ENCODE measurements at places on chromosomes 3 and 15.

DNA sequence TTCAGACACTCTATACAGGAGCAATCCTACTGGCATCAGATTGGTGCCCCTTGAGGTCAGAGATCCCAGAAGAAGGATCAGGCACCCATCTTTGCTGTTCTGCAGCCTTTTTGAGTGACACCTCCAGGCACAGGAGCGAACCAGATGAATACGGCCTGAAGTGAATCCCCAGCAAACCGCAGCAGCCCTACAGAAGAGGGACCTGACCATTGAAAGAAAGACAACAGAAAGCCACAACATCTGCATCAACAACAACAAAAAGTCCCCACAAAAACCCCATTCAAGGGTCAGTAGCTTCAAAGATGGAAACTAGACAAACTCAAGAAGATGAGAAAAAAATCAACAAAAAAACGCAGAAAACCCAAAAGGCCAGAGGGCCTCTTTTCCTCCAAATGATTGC, 130.4 kb downstream of the PPM1L start:
- no peak for DNase-seq

GRCh38 chr3:150544726-150545125, 1.6 kb downstream of the SERP1 start:
- DNase-seq = no peak

- DNase-seq = peak; percentile 87
Measured at GRCh38 chr3:126180477-126181397, at the start of gene ALDH1L1. TSS of gene ALDH1L1 (minus strand) at chr3:126180586. CDS start at chr3:126160979, 19,607 bp downstream.

DNA sequence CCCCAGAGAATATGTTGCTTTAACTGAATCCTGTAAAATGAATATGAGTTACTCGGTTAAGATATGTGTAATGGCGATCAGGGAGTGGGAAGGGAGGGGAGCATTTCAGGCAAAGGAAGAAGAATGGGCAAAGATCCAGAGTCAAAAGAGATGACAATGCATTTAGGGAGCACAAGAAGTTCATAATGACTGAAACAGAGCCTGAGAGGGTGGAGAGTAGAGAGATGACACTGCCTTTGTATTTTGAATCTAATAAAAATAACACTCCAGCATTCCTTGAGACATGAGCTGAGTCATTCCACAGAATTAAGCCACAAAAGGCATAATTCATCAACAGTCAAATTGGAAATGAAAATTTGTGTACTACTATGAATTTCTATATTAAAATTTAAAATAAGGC, 105.3 kb upstream of the PEX5L start:
- DNase-seq = no peak

- no peak for DNase-seq
Measured at GRCh38 chr15:93997071-93997658, 234.2 kb upstream of the MCTP2 start.

DNA sequence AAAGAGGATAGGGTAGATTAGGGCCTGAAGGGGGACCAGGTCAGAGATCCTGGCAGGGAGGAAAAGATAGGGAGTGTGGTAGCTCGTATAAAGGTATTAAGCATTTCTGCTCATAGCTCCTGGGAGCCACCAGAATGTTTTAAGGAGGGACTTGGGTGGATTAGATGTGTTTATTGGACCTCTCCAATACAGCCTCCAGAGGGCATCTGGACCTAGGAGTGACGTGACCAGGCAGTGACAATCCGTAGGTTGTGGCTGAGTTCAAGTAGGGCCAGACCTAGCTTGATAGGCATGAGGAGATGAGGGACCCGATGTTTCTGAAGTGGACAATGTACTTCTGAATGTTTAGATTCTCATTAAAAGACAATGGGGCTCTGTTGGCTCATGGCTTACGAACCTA, 435.2 kb downstream of the MCTP2 start:
- no peak for DNase-seq

DNA sequence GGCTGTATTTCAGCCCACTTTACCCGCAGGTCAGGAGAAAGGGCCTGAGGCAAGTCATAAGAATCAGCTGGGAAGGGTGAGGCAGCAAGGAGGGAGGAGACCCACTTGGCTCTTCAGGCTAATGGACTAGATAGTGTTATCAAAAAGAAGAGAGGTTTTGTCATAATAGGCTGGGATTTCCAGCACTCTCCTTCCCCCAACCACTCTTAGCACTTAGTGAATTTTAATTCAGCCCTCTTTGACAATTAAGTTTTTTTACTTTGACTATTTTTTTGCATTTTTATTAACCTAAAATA, 771 bp downstream of the MPI start:
- DNase-seq = no peak

- no peak for DNase-seq
Measured at GRCh38 chr3:11764931-11765363, 81.7 kb downstream of the TAMM41 start.

GRCh38 chr3:56123487-56123886, 344.8 kb downstream of the ERC2 start:
- DNase-seq = no peak

DNA sequence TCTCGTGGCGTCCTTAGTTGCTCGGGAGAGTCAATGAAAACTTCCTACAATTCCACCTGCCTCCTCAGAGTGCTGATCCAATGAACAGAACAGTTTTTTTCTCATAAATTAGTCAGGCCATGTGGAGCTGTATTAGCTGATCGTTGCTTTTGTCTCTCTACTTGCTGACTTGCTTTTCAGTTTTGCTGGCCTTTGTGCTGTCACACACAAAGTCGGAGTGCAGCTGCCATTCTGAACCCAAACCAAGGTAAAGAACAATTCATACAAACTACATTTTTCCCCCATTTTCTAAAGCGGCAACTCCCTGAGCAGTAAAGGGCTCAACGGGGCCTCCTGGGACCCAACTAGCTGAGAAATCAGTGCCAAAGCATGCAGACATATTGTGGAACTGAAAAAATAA, 43.1 kb downstream of the MEIS2 start:
- DNase-seq = no peak

DNA sequence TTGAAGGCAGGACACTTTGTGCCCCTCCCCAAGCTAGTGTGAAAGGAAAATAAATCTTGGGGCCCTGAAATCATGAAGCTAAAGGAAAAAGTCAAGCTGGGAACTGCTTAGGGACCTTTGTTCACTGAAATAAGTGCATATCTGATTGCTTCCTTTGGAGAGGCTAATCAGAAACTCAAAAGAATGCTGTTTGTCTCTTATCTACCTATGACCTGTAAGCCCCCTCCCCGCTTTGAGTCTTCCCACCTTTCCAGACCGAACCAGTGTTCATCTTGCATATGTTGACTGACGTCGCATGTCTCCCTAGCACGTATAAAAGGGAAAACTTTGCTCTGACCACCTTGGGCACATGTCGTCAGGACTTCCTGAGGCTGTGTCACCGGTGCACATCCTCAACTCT, 53.1 kb downstream of the SLC30A4 start:
- DNase-seq = no peak

DNA sequence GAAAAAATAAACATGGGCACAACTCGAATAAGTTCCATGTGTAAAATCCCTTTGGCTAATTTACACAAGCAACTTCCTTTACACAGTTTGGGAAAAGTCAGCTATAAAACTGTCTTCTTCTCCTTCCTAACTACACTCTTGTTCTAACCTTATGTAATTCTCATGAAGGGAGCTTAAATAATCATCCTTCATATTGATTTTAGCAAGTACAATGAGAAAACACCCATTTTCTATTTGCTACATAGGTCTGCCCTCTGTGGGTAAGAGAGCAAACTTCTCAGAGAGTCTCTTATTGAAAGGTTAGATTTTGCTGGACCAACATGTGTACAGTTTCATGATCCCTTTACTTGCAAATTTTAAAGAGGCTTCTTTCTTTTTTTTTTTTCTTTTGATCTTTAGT, 398.5 kb downstream of the ROBO1 start:
- DNase-seq = no peak

- no peak for DNase-seq
Measured at GRCh38 chr15:100598655-100599054, 3.3 kb downstream of the LINS1 start.

DNA sequence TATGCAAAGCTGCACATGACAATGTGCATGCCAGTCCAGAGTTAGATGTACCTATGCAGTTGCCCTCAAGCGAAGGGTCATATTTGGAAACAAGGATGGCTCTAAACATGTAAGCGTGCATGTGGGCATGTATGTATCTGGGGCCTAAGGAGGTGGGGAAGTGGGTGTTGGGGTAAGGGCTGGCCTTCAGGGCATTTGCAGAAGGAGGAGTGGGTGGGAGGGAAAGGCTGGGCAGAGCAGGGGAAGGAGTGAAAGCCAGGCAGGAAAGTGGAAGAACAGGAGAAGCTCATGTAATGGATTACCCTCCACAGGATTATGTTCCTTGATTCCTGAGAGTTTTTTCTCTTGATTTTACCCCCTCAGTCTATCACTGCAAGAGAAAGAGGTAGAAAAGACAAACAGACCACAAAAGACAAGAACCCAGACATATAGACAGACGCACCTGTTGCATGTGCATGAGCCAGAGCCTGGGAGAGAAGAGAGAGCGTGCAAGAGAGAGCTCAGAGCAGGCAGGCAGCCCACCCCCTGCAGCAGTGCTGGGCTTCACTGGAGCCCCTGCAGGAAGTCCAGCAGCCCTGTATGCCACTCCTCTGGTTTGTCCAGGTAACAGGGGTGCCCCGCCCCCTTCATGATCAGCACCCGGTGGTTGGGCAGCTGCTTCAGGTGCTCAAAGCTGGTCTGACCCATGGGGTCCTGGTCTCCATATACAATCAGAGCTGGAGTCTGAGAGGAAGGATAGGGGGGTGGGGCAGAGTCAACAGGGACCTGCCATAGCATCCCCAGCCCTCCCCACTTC, 1.8 kb upstream of the PCBP4 start:
- no peak for DNase-seq

DNA sequence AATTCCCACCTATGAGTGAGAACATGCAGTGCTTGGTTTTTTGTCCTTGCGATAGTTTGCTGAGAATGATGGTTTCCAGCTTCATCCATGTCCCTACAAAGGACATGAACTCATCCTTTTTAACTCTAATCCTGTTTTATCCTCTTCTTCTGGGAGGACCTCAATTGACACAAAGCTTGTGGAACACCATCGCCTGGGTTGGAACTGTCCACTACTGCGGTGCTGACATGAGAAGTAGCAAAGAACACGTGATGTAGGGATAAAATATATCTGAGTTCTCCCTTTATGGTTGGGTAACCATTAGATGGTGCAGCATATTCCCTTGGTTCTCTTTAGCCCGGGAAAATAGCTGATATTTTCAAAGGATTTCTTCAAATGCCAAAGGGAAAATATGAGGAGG, 105.3 kb upstream of the TOPAZ1 start:
- DNase-seq = no peak

DNA sequence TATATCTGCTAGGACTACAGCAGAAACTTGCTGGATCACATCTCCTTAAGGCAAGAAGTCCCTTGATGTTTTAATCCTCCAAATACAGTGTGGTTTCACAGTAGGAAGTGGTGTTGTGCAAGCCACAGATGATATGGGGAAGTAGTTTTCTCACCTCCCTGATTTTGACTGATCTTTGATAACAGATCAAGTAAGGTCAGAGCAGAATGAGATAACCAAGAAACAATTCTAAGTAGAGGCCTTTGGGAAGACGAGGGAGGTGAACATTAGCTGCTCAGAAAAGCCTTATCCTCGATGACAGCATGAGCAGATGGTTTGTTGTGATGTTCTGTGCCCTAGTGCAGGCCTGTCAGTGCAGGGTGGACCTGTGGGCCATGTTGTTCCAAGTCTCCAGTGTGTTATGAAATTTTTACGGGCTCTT, 61.3 kb downstream of the RIOX2 start:
- no peak for DNase-seq

DNA sequence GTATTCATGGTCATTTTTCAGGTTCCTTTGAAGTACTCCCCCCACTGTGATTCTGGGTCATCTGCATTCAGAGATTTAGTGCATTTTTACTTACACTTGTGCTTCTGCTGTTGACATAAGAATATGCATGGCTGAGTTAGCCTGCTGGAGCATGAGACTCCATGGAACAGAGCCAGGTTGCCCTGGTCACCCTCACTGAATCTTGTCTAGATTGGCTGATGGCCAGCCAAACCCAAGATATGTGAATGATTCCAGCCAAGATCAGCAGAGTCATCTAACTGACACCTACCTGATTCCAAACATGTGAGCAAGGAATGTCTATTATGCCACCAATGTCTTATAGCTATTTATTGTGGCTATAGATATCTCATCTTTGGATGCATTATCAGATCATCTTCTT, 25.1 kb downstream of the DTWD1 start:
- DNase-seq = no peak

DNA sequence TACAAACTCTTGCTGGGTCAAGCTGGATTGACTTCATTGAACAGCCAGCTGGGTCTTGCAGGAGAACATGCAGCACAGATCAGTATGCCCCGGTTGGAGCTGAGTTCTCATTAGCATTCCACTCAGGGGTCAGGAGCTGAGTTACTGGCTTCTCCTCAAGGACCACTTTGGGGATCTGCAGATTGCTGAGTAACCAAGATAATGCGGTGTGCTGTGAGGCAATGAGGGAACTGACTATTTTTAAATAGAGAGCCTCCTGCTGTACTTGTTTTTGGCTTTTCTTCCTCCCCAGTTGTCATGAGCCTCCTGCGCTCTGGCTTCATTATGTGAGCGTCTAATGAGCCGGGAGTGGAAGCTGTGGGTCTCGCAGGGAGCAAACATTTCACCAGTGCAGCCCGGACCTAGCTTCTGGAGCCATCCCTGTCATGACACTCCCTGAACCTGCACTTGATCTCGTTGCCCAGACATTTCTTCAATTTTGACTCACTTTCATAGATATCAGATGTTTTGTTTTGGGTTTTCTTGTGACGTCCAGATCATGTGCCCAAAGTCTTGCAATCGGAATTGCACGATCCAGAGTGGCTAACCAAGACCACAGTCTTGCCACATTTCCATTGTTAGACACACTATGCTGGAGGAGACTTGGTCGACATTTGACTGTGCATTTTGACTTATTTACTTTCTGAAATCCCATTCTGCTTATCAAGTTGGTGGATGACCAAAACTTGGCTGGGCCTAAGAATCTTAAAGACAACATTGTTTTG, 327.2 kb downstream of the LRTM1 start:
- no peak for DNase-seq

GRCh38 chr3:133074977-133075376, 36.8 kb downstream of the TMEM108 start:
- DNase-seq = no peak

Data from thoracic aorta (tissue), 2 donors.